ENCODE measurements at places on chromosomes 1 and 21.

- DNase-seq = no peak
These were observed 395.5 kb downstream of the USP25 start for GRCh38 chr21:16125274-16125673.

DNA sequence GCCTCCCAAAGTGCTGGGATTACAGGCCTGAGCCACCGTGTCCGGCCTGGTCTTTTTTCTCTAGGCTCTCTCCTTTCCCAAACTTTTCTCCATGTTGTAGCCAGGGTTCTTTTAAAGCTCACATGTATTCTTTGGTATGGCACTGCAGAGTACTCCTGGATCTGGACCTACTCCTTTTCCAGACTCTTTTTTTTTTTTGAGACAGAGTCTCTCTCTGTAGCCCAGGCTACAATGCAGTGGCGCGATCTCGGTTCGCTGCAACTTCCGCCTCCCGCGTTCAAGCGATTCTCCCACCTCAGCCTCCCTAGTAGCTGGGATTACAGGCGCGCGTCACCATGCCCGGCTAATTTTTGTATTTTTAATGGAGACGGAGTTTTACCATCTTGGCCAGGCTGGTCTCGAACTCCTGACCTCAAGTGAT is 602 bp upstream of the MED18 start:
- DNase-seq = no peak

DNA sequence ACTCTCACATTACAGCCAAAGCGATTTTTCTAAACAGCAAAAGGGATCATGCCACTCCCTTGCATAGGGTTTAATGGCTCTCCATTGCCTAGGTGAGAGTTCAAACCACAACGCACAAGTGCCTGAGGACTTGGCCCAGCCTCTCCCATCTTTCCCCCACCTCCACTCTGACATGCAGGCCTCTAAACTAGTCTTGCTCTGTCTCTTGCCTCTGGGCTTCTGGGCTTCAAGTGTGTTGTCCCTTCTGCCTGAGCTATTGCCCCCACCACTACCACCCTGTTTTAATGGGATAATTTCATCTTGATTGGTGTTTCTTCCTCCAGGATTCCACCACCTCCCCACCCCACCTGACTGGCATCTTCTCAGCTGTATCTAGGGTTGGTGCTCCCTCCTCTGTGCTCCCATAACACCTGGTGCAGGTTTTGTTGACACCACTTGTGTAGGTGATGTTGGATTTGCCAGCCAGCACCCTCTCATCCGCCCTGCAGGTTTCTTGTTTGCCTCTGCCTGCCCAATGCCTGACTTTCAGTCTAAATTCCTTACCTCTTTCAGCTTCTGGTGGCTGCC is 2.7 kb upstream of the ZBTB21 start:
- DNase-seq = no peak

DNA sequence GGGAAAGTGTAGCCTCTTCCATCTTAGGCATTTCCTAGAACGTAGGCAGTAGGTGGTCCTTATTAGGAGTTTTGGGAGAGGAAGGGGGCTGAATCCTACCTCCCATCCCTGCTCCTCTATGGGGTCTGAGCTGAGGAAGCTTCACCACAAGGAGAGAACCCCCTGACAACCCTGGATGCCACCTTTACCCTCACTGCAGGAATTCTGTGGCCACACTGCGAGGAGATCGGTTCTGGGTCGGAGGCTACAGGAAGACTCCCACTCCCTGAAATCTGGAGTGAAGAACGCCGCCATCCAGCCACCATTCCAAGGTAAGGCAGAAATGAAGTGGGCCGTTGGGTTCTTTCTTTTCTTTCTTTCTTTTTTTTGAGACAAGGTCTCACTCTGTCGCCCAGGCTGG is 1.5 kb downstream of the MX1 start:
- DNase-seq = no peak

- DNase-seq = no peak
These were observed 53.4 kb upstream of the RGS18 start for GRCh38 chr1:192104852-192105251.

DNA sequence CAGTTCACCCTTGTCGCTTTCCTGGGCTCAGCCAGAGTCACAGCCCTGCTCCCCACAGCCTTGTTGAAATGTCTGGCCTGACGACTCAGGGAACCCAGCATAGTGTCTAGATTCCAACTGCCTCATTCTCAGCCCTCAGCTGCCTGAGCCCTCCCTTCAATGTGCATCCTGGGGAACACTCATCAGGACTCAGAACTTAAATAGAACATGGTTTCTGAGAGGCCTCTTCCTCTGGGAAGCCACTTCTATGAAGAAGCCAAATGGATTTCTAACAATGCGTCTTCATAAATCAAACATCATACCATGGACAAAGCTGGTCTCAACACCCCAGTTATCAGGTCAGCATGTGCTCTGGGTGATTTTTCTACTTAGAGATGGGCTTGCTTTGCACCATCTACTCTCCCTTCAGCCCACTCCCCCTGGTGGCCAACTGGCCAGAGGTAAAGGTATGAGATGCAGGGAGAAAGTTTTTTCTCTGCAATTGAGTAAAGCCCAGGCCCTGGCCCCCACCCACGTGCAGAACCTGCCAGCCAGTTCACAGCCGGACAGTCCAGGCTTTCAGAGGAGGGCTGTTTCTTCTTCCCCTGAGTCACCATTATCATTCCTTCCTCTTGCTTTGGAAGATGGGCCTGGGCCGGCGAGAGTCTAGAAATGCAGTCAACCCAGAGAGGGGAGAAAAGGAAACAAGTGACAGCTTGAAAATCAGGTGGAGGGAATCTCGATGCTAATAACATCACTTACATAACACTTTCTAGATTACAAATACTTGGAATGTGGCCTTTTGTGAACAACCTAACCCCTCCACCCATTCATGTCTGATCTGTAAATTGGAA is 32.1 kb downstream of the CD244 start:
- DNase-seq = peak; percentile 27

DNA sequence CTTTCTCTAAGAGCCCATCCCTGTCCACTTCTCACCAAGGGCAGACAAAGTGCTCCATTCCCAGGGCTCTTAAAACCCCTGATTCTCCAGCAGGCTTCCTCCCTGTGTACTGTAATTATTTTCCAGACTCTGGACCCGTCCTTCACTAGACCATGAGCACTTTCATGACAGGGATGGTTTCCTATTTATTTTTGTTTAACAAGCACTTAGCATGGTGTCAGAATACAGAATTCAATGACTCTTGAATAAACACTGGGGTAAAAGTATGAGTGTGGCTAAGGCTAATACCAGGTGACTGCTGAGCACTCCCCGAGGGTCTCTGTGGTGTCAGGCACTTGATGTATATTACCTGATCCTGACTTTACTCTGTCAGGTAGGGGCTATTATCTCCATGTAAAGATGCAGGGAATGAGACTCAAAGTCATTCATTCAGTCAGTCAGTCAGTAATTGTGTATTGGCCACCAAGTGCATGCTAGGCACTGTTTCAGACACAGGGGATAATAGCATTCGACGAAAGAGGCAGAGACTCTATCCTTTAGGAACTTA is 47.2 kb downstream of the C1orf21 start:
- DNase-seq = no peak

DNA sequence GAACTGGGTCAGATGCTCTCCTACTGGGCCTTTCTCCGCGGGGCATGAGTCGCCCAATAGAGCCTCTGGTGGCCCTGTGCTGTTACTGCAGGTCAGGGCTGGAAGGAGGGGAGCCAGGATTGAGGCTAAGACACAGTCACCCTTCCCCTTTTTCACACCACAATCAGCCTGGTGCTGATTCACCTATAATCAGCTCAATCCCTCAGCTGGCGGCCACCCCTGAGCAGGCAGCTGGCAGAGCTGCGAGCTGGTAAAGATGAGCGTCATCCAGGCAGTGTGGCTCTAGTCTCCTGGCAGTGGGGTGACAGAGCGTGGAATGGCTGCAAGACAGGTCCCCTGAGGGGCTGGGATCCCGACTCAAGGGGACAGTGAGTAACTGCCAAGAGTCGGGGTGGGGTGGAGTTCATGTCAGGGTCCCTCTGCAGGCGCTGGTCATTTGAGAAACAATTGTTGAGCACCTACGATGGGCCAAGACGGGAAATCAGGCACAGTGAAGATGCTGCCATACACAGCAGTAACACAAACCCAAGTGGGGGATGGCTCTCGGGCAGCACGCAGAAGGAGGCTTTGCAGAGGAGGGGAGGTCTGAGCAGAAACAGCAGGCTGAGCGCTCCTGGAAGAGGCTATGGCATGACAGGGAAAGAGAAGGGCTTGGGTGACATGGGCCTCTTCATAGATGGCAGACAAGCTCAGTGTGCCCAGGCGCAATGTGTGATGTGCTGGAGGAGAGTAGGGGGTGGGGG is 21.8 kb downstream of the ATF3 start:
- peak; percentile 48 for DNase-seq

GRCh38 chr1:147084273-147085096 is 87.8 kb downstream of the PRKAB2 start:
- peak; percentile 88 for DNase-seq

- no peak for DNase-seq
These were observed 12.4 kb upstream of the GPR61 start for GRCh38 chr1:109527098-109527811.

GRCh38 chr1:234692966-234693580 is 83.1 kb upstream of the IRF2BP2 start:
- no peak for DNase-seq

- peak; percentile 29 for DNase-seq
These were observed 323.0 kb upstream of the ADGRL2 start for GRCh38 chr1:81477710-81478109.

GRCh38 chr1:16968372-16968771 is 12.0 kb downstream of the MFAP2 start:
- DNase-seq = no peak

GRCh38 chr1:89191314-89191713 is 7.4 kb downstream of the GBP4 start:
- DNase-seq = no peak

- no peak for DNase-seq
These were observed 202.6 kb upstream of the COA6 start for GRCh38 chr1:234170622-234171021.

DNA sequence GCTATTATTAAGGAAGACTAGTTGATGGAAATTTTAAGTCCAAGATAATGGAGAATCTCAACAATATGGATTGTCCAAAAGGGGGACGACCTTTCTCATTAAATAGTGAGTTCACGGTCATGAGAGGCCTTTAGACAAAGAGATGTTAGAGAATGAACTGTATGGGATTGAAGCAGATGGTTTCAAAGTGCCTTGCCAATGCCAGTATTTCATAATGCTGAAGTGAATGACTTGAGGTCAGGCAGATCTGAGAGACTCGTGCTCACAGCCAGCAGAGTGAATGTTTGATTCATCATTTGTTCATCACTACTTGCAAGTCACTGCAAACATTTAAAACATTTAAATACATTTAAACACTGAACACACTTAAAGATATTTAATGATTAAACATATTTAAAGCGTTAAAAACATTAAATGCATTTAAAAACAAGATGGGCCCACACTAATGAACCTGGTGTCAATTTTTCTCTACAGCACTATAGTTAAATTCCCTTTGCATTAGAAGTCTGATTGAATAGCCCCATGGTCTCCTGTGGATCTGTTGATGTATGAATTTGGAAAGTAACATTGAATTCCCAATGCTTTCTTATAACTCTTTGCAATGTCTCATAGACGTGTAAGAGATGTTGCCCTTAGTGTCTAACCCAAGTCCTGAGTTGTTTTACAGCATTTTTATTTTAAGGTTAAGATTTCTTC is 80.7 kb downstream of the TGFB2 start:
- DNase-seq = no peak

- DNase-seq = no peak
These were observed 25.2 kb upstream of the HMGN1 start for GRCh38 chr21:39374046-39374445.

DNA sequence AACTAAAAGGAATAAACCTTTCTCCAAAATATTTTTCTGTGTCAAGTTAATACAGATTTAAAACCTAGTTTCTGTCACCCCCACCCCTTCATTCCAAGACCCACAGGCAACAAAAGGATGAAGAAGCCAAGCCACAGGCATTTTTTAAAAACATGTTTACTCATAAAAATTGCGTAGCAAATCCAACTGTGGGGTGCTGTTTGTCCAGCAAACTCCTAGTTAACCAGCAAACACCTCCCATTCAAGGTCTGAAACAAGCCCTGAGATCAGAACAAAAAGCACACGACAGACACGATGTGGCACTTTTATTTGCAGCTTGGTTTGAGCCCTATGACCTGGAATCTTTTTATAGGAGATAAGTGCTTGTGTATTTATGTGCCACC is 149.9 kb upstream of the CAMK1G start:
- no peak for DNase-seq

GRCh38 chr1:117174851-117175250 is 35.9 kb downstream of the VTCN1 start:
- no peak for DNase-seq

GRCh38 chr1:193120604-193121166 is 1.1 kb upstream of the CDC73 start:
- DNase-seq = no peak

DNA sequence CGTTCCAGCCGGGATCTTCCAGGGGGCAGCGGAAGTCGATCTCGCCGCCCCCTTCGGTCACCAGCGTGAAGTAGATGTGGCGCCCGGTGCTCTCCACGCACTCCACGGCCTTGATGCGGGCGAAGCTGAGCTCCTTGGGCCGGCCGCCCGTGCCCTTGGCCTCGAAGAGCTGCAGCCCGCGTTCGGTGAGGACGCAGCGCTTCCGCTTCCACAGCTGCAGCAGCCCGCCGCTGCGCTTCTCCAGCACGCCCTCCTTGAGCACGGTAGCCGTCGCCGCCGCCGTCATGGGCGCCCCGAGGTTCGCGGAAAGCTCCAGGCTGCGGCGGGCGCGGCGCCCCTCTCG is 516 bp downstream of the PHLDA3 start:
- DNase-seq = peak; percentile 51

DNA sequence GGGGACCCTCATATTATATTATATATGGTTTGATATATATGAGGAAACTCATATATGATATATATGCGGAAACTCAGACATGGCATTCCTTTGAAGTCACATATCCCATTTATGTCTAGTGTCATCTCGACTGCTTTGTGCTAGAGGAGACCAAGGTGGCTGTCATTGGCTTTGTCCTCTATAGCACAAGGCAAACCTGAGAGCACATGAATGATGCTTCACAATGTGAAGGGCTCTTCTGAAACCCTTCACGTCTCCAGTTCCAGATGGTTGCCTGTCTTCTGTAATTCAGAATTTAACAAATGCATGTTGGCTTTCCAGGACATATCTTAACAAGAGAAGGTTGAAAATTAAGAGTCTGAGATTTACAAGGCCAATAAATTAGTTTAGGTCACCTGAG is 303.6 kb downstream of the BARHL2 start:
- no peak for DNase-seq

DNA sequence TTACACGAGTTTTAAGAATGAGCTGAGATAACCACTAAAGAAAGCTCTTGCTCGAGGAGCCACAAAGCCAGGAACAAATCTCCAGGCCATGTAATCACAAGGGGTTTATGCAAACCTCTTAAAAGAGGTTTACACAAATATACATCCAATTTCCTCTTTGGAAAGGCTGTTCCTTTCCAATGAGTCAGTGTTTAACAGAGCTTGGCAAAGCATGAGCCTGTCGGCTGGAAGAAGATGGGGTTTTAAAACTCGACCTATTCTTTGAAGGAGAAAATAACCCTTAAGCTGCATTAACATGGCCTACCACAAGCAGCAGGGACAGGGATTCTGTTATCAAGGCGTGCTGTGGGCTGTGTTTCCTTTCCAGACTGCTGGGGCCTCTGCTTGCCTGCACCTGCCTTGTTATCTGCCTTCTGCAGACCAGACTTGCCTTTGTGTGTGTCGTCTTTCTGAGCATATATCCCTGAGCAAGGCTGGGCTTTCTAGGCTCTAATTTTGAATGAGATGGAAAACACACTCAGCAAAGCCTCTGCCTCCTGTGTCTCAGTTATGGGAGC is 40.6 kb upstream of the CYP2J2 start:
- DNase-seq = peak; percentile 33

Measured in right hindlimb (tissue), 1 donor.